ENCODE measurements at places on chromosomes 2 and 18.
A peak's percentile ranks its signal among the peaks of the same experiment; 100 is the strongest.

DNA sequence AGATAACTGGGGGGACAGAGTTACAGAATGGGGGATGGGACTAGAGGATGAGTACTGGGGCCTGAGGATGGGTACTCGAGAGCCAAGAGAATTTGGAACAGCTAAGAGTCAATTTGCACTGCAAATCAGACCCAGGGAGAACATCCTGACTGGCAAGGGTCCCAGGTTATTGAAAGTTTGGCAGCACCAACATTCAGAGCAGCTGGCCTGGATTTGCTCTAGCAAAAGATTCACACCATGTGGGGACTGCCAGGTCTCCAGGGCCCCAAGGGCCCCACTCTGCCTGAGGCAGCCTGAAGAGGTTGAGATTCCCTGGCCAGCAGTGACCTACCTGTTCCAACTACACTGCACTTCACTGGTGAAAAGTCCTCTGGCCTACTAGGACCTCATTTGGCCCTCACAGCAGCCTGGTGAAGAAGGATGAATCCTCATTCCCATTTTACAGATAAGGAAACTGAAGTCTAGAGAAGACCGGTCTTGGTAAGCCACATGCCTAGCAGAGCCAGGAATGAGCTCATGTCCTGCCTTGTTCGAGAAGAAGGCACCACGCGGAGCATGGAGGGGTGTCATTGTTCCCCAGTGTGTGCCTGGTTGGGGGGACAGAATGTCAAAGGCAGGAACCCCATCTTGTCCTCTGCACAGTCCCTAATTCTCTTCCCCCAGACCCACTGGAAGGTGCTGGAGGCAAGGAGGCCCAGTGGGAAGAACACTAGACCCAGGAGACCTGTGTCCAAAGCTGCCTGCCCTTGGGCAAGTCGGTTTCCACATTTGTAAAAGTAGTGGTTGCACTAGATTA is 258.6 kb downstream of the TNS1 start:
- no peak for DNase-seq

- no peak for DNase-seq
Observed at GRCh38 chr18:55003695-55004094, 44.4 kb upstream of the CCDC68 start.

DNA sequence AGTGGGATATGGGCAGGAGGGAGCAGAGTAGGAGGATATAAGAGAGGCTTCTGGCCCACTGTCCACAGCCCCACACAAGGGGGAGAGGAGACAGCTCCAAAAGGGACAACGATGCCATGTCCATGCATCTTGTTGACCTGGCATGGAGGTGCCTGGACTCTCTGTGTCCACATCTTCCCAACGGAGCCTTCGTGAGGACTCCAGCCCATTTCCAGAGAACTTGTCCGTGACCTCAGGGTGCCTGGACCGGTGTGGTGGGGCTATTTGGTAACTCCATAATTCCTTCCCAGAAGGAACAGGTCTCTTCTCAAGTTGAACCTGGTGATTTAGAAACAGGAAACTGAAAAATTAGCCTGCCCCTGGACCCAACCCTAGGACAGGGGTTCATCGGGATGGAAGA is 133.9 kb downstream of the CYP26B1 start:
- DNase-seq = no peak

GRCh38 chr2:151638990-151639389 is 95.3 kb downstream of the NEB start:
- DNase-seq = no peak

DNA sequence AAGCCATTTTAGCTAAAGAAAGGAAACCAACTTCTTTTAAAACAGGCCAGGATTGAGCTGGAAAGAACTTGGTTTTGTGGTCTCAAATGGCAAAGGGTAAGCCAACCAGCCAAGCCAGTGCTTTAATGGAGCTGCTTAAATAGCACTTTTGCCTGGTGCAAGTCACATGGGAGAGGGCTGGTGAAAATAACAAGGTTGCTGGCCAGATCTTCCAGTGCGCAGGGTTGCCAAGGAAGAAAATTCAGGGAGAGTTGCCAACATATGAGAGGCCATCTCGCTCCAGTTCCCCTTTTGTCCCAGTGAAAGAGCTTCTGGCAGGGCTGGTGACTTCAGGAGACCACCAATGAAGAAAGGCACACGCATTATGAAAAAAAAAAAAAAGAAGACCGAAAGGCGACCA is 57.3 kb downstream of the IRS1 start:
- DNase-seq = no peak

- DNase-seq = no peak
Observed at GRCh38 chr2:64179582-64180321, 35.5 kb upstream of the PELI1 start.

DNA sequence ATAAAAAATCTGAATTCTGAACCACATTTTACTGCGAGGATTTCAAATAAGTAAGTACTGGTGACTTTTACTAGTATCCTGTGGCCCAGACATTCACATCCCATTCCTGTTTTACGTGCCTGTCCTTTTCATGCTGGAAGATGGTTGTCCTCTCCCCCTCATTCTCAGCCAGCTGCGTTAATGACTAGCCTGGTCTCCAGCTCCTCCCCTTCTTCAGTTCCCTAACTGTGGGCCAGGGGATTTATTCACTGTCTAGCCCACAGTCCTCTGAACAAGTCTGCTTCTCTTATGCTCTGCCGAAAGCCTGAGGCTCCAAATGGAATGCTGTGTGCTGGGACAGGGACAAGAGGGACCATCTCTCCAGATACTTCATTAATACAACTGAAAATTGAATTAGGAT is 373.9 kb downstream of the PTPRM start:
- no peak for DNase-seq

- no peak for DNase-seq
Observed at GRCh38 chr2:47094511-47095142, 60.5 kb downstream of the STPG4 start.

- no peak for DNase-seq
Observed at GRCh38 chr2:124027182-124027581, 2.1 kb downstream of the CNTNAP5 start.

DNA sequence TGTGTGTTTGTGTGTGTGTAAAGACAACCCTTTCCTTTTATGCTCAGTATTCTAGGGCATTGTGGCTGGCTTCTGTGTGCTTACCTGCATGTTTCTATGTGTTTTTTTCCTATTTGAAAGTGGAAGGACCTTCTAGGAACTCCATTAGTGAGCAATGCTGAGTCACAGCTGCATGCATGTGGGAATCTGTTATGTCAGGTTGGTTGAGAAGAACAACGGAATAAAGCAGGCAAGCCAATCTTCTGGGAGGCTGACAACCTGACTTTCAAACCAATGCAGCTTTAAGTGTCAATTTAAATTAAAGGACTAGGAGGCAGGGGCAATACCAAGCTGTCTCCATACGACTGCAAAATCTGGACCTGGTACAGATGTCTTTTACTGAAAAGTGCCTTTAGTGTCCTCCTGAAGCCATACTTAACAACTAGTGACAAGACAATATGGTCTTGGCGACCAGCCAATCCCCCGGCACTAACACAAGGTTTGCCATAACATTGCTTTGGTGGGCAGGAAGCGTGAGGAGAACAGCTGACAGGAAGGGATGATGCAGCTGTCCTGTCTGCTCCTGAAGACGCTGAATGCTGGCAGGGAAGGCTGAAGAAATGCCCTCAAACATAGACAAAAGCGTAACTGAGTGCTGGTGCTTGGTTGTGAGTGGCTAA is 514.7 kb upstream of the CDH7 start:
- no peak for DNase-seq

GRCh38 chr2:210421916-210422315 is 54.6 kb downstream of the LANCL1 start:
- peak; percentile 1 for DNase-seq

DNA sequence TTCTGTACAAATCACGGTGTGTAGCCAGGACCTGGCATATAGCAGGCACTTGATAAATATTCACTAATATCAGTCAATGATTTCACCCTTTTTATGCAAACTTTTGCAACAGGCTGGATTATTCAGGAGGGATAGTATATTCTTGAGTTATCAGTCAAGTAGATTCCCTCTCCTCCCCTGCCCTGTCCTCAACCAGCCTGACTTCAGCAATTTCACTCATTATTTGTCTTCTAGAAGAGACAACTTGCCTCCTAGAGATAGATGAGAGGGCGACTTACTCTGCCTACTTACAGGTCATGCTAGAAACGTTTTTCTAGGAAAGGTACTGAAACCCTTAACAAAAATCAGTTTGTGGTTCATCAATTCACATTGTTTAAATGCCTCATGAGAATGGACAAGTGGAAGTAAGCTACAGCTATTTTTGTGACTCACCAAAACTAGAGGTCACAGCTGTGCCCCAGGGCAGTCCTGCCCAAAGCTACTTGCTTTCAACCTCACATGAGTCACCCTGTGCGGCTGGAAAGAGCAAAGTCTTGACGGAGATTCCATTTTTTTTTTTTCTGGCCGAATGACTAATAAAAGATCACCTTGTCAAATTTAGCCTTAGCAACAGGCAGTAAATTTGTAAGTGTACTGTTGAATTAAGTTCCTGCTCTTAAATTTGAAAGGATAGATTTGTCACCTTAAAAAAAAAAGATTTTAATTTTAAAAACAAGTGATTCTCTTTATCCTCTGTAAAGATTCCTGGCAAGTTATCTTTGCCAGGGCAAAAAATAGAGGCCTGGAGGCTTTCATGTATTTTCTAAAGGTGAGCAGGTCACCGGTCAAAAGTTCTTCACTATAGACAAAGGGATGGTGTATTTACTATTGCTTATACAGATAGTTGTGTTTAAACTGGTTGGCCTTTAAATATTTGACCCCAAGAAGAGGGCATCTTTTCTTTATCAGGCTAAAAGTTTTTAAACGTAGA is 109.0 kb upstream of the SLC35G4 start:
- DNase-seq = peak; percentile 97

DNA sequence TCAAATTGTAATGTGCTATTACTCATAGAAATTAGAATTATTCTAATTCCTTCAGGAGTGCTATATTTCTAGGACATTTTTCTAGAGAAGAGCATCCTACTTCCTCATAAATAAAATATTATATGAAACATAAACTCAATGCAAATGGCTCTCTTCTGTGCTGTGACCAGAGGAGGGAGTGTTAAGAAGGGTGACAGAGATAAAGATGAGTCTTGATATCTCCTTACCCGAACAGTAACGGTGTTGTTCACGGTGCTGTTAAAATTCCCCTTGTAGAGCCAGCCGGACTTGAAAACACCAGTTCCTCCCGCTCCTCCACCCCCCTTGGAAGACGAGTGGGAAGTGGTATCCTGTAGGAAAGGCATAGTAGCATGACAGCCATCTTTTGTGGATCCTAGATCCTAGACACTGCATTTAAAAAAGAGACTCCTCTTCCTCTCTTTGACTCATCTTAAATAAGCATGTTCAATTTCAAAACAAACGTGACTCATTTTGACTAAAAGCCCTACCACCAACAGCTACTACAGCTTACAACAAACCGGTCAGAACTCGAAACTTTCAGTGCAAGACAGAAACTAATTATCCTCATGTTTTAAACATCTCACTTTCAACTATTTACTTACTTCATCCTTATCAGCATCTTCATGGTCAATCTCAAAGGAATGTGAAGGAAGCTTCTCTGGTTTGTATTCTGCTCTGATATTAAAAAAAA is 156.3 kb downstream of the DOCK10 start:
- peak; percentile 49 for DNase-seq

- DNase-seq = peak; percentile 40
Observed at GRCh38 chr2:17646081-17646554, 105.6 kb downstream of the VSNL1 start.
